Anterior cingulate cortex (tissue), 58 donors: ENCODE measurements at places on chromosomes 2 and 18.

DNA sequence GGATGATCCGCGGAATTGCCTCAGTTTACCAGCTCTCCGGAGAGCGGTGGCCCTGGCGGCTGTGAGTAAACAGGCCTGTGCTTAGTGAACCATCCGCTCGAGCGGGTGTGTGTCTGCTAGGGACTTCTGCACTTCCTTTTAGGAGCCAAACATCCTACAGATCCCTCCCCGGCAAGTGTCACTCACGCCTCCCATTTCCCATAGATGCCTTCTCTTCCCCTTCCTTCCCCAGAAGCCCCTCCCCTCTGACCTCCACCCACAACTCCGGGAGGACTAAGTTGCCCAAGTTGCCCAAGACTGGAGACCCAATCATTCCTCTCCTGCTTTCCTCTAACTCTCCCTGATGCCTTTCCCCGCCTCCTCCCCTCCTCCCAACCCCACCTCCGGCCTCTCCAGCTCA is 2.9 kb downstream of the C1QL2 start:
- DNase-seq: no peak

GRCh38 chr2:62672601-62673000 is 32.9 kb upstream of the EHBP1 start:
- DNase-seq: no peak

DNA sequence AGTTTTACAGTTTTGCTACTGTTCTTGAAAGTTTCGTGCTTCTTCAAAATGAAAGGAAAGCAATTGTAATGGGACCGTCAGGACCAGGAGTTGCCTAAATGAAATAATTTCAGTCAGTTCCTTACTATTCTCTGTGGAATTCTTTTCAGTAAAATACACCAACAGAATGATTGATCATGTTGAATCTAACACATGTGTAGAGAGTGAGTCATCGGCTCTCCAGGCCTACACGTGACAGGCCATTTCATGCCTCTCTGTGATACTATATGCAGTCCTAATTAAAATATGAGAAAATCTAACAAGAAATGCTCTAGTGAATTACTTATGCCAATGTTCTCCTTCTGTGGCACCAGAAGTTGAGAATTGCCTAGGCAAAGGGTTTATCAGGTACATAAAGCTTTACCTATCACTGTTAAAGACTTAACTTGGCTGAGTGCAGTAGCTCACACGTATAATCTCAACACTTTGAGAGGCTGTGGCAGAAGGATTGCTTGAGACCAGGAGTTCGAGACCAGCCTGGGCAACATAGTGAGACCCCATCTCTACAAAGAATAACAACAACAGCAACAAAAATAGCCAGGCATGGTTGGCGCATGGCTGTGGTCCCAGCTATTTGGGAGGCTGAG is 199.4 kb downstream of the LRRTM1 start:
- no peak for DNase-seq

DNA sequence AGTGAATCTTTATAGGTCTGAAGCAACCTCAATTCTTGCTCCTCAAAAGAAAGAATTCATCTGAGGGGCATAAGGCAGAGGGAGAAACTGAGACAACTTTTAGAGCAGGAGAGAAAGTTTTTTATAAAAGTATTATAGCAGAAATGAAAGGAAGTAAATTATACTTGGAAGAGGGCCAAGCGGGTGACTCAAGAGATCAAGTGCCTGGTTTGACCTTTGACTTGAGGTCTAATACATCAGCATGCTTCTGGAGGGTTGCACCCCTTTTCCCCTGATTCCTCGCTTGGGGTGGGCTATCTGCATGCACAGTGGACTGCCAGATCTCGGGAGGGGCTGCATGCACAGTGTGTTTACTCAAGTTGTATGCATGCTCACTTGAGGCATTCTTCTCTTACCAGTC is 268.5 kb upstream of the LRATD1 start:
- no peak for DNase-seq

- DNase-seq: no peak
Measured at GRCh38 chr2:128269063-128269989, 49.3 kb downstream of the HS6ST1 start.

DNA sequence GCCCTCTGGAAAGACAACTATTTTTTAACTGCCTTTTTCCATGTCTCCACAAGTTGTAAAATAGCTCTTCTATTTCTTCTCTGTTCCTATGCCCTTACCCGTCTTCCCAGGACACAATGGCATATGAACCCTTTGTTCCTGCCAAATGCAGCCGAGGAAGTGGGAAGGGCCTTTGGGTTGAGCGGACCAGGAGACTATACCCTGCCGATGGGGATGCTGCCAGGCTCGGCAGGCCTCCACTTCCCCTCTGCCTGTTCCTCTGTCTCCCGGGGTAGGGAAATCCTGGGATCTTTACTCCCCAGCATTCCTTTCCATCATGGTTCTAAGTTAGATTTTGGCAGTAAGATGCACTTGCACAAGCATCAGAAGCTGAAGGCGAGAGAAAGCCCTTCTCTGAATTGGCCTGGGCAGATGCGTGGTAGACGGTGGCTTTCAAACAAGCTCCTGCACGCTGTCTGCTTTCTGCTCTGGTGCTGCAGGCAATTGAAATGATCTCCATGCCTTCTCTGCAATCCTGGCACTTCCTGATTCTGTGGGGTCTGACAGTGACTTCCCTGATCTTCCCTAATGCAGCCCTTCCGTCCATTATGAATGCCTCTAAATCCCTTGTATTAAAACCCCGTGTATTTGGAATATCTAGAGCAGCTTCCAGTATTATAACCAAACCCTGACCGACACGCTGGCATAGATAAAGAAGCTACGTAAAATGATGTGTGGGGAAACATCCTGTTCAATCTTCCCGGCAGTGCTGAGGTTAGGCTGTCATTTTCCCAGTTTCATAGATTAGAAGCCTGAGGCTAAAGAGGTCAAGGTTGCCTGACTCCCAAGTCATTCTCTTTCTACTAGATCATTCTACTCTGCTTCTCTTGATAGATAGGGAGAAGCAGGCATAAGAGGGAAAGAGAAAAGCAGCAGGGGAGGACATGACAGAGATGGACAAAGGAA is 69.8 kb downstream of the MCFD2 start:
- DNase-seq: no peak

- no peak for DNase-seq
Measured at GRCh38 chr2:145058457-145058856, 538.5 kb upstream of the ZEB2 start.

DNA sequence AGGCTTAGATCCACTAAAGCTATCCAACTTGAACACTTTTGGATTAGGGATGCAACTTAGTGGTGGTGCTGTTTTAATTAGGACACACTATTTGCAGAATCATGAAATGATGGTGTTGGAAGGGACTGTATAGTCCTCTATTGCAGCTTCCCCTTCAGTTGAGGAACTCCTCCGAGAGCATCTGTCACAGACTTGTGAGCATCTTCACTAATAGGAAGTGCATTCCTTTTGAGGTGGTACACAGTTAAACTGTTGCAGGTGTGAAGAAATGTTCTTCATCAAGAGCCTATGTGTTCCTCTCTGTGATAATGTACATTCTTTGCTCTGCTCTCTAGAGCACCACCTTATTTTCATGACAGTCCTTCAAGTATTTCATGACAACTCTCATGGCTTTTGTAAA is 197.4 kb downstream of the CAMKMT start:
- DNase-seq: no peak

DNA sequence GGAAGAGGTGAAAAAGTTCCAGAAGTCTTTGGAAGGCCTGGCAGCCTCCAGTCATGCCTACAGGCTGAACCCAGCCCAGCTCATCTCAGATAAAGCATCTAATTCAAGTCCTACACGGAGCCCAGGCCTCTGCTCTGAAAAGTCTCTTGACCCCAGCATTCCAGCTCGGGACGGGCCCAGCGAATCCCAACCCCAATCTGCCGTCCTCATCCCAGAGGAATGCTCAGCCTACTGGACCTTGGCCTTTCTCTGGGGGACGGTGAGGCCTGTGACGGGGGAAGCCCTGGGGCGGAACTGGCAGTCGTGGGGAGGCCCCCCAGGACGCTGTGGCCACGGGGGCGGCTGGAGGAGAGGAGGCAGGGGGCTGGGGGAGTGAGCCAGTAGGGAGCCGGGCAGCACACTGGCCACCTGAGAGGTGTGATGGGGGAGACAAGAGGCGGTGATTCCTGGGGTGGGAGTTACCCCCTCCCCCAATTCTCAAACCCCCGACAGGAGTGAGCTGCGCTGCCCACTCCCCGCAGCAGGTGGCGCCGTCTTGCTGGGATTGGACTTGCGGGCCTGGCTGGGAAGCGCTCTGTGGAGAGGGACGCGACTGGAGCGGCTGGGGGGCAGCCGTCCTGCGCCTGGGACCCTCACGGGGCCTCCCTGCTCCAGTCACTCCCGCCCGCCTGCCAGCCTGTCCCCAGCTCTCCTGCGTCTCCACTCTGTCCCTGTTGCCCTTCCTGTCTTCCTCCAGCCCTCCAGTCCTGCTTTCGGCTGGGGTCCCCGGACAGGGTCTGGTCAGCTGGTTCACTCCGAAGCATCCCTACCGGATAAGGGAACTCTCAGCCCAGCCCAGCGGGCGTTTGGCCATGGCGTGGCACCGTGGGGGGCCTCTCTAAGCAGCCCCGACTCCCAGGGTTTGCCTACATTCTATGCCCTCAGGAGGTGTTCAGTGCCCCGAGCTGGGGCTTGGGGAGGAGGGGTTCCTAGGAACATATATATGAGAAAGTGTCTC is 182.6 kb upstream of the HAAO start:
- DNase-seq: peak; percentile 38

GRCh38 chr2:226647621-226648518 is 151.8 kb downstream of the IRS1 start:
- DNase-seq: no peak

GRCh38 chr18:68735483-68736343 is 20.8 kb upstream of the TMX3 start:
- DNase-seq: no peak

GRCh38 chr18:2970772-2971659 is 41.9 kb downstream of the LPIN2 start:
- no peak for DNase-seq

DNA sequence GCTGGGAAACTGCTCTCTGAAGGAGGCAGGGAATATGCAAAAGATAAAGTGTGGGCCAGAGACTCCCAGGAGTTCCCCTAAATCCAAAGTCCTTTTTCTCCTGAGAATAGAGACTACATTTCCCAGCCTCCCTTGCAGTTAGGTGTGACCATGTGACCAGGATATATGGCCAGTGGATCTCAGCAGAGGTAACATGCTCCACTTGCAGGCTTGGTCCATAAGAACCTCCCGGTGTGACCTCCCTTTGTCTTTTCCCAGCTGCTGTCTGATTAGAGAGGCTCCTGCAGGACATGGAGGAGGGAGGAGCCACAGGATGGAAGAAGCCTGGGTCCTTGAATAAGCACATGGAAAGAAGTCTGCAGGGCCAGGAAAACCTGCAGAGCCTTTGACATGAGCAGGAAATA is 76.2 kb downstream of the TGFA start:
- no peak for DNase-seq

- DNase-seq: no peak
Measured at GRCh38 chr2:239263669-239264491, 136.9 kb downstream of the HDAC4 start.

GRCh38 chr2:232512602-232513001 is 7.6 kb upstream of the PRSS56 start:
- DNase-seq: no peak
